ENCODE measurements at places on chromosomes 7 and 10.

- no peak for DNase-seq
These were observed 45.5 kb upstream of the LRRN3 start for GRCh38 chr7:111045449-111045848.

DNA sequence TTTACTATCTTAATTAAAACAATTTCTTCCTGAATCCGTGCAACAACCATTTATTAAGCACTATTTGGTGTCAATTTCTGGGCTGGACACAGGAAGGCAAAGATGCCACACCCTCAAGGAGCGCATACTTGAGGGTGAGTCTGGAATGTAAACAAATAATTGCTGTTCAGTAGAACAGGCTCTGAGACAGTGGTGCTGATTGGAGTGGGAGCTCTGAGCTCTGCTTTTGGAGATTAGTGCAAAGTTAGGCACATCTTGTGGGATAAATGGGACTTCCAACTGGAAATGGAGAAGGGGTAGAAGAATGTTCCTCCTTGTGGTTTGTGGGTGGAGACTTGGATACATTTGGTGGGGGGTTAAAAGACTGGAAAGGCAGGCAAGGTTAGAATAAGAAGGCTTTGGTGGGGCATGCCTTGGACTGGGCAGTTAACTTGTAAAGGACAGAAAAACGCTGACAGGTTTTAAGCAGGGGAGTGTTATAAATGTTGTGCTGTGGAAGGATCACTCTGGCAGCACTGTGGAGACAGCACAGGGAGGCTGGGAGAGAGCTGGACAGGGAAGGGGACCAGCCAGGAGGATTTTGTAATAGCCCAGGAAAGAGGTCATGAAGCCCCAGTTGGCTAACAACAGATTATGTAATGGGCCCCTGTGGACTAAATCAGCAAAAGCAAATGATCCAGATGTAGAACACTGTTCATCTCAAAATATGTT, 80.7 kb downstream of the ZNF365 start:
- no peak for DNase-seq

DNA sequence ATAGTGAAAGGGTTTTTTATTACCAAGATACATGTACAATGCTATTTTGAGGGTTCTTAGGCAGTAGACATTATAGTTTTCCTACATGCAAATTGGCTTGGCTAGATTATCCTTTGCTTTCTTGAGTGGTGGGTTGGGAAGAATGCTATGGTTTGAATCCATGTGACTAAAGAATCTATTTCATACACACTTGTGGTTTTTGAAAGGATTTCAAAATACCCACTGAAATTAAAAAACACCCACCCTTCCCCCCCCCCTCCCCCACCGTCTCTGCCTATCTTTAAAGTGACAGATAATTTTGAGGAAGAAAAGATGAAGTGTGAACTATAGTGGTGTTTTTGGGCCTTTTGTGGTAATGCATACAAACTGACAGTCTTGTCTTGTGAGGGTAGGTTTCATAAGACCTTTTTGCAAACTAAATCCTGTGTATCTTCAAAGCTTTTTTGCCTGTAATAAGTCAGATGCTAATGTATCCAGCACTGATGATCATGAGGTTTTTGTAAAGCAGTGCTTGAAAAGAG, 90.9 kb downstream of the TPST1 start:
- no peak for DNase-seq

- no peak for DNase-seq
These were observed 20.5 kb upstream of the ZNF273 start for GRCh38 chr7:64882341-64883112.

- DNase-seq = no peak
These were observed 354.5 kb downstream of the TFEC start for GRCh38 chr7:115676080-115676479.

GRCh38 chr10:79068203-79068561, 584 bp upstream of the ZMIZ1 start:
- peak; percentile 47 for DNase-seq

- DNase-seq = no peak
These were observed 669.4 kb downstream of the PARD3 start for GRCh38 chr10:34145715-34146114.

GRCh38 chr10:14438576-14438975, 107.9 kb upstream of the FRMD4A start:
- DNase-seq = no peak

DNA sequence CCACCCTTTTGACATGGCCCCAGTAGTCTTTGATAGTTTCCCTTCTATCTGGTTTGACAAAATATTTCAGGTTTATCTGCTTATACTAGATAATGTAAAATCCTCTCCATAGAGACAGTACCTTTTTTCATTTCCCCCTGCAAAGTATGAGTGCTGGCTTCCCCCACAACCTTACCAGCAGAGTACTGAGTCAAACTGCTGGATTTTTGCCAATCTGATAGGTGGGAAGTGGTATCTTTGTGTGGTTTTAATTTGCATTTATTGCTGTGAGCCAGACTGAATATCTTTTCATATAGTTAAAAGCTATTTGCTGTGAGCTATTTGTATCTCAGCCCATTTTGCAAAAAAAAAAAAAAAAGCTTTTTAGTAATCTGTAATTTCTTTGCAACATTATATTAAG, 32.1 kb upstream of the HECTD2 start:
- DNase-seq = no peak

DNA sequence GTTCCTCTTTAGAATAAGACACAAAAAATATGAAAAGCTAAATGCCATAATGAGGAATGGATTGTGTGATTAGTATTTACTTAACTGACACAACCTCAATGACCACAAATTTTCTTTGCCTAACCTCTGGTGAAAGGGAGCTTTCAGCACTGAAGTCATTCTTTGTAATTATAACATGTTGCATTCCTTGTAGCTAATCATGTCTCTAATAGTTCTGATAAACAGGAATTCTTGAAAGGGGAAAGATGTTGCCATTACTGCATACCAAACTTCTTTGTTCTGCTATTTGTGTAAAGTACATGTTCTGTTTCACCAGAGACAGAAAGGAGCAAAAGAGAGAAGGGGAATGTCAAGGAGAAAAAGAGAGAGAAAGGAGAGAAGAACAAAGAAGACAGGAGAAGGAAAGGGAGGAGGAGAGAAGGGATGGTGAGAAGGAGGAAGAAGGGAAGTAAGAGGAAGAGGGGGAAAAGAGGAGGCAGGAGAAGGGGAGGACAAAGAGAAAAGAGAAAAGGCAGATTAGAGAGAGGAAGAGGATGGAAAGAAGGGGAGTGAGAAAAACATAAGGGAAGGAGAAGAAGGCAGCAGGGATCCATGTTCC, 120.9 kb downstream of the SEMA3D start:
- DNase-seq = no peak

DNA sequence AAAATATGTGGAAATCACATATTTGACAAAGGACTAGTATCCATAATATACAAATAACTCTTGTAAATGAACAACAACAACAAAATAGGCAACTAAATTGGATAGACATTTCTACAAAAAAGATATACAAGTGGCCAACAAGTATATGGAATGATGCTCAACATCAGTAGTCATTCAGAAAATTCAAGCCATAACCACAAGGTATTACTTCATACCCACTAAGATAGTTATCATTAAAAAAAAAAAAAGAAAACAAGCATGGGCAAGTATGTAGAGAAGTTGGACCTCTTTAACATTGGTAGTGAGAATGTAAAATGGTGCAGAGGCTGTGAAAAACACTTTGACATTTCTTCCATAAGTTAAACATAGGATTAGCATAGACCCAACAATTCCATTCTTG, 80.8 kb downstream of the CYP26A1 start:
- no peak for DNase-seq

DNA sequence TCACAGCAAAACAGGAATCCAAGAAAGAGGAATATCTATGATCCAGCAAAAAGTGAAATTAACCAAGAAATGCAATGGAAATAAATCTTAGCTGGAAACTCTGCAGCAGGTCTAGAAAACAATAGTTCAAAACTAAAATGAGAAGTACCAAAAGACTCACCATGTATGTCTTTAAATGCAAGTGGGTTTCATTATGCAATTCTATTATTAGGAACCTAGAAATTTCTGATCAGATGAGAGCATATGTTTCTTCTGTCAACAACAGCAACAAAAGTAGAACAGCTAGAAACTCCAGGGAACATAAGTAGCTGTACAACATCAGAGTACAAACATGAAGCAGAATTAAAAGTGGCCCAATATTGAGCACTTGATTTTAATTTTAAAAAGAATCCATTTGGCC, 304.0 kb downstream of the ARHGAP12 start:
- no peak for DNase-seq

DNA sequence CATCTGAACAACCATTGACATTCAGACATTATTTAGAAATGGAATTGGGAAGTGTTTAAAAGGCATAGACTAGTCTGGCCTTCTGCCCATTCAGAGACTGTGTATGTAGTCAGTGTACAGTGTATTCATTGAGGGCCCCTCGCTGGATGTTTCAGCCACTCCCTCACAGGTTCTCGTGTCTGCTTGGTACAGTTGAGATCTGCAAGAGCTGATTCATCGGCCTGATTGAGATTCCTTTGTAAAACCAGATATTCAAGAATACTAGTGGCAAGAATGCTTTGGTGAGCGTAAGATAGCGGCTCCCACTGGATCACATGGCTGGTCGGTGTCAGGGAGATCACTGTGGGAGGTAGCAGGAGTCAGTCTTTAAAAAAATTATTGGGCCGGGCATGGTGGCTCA, 119.5 kb downstream of the TCF7L2 start:
- DNase-seq = no peak

DNA sequence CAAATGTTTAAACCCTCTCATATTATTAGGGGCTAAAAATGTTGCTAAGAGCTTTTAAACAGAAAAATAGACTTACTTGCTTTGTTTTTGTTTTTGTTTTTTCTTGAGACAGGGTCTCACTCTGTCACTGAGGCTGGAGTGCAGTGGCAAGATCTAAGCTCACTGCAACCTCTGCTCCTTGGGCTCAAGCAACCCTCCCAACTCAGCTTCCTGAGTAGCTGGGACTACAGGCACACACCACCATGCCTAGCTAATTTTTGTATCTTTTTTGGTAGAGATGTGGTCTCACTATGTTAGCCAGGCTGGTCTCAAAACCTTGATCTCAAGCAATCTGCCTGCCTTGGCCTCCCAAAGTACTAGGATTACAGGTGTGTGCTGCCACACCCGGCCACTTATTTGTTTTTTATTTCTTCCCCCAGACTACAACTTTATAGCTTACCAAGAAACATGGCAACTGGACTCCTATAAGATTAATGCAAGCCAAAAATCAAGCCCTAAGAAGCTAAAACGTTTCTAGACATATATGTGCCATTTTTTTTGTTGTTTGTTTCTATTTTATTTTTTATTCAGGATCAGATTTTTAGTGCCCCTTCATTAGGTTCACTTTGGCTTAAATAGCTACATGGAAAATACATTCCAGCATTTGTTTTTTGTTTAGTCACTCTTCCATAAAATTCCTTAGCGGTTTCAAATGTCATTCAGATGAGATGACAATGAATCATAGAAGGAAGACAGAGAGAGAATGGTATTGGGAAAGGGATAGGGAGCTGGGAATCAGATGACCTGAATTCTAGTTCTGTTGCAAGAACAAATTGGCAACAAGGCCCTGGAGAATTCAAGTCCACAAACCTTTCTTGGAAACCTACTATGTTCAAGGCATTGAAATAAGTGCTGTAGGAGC, 163.4 kb upstream of the MKLN1 start:
- DNase-seq = no peak

DNA sequence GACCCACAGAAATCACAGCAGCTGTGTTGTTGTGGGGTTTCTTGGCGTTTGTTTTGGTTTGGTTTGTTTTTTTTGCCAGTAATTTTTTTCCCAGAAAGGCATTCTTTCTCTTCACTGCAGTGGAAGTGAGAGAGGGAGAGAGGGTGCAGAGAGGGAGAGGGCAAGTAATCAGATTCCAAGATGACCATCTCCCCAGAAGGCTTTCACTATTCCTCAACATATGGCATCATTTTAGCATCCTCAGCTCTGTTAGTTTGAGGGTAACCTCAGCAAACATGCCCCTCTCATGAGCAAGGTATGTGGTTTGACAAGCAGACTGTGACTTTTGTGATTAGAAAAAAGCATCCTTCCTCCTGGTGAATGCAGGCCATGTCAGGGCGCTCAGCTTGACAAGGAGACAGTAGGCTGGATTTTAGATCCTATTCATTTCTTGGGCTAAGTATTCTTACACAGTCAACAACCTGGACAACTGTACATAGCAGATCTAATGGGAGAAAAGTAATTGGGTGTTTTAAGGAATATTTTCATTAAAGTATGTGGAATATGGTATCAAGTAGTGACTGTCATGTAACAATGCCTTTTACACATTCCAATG, 86.3 kb upstream of the PIK3CG start:
- no peak for DNase-seq

DNA sequence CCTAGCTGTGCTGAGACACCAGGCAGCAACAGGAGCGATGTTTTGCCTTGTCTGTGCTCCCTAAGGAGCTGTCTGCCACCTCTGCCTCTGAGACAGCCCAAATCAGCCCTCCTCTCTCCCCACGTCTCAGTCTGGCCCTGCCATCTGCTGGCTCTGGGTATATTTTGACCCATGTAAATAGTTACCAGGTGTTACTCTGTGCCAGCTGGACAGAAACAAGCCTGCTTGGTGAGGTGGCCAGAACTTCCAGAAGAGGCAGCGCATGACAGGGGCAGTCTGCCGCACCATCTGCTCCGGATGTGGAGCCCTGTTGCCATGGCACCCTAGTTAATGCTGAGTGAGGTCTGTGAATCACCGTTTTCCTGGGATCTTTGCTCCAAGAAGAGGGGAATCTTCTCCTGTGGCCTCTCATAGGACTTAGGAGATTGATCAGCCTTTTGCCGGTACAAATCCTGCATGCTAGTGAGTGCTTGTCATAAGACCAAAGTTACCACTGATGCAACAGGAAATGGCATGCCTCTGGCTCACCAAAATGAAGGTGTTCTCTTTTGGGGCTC, 31.8 kb downstream of the GSTO2 start:
- DNase-seq = no peak

- no peak for DNase-seq
These were observed 18.3 kb upstream of the PDE1C start for GRCh38 chr7:32088451-32088881.

- DNase-seq = no peak
These were observed 386.2 kb downstream of the KCNMA1 start for GRCh38 chr10:77251297-77252013.

DNA sequence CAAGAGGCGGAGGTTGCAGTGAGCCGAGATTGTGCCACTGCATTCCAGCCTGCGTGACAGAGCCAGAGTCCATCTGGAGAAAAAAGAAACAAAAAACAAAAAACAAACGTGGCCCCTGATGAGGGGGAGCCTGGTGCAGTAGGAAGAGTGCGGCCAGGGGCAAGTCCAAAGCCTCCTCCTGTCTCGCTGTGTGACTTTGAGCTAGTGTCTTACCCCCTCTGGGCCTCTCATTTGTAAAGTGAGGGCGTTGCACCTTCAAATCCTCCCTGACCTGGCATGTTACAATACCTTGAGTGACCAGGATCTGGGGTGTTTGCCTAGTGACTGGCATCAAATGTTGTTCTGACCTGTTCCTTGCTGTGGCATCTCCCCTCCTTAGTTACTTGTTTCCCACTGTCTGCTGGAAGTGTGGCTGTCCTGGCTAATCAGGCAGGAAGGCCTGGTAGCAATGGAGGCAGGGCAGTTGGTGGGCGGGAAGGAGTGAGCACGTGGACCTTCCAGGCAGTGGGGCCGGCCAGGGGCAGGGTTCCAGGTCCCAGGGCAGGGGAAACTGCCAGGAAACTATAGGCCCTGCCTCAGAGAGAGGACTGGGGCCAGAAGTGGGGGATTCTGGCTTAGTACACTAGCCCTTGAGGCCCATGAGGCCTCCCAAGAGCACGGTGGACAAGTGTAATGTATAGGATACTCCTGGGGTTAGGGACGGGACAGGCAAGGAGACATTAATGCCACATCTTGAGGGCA, 24.5 kb upstream of the GOLGA7B start:
- DNase-seq = no peak

- no peak for DNase-seq
These were observed 193.7 kb upstream of the CSTF2T start for GRCh38 chr10:51892965-51893658.
